Right forelimb (tissue), 1 donor: ENCODE measurements at places on chromosomes 1 and 21.

- DNase-seq, result no peak
Measured at GRCh38 chr21:16620786-16621320, 891.1 kb downstream of the USP25 start.

DNA sequence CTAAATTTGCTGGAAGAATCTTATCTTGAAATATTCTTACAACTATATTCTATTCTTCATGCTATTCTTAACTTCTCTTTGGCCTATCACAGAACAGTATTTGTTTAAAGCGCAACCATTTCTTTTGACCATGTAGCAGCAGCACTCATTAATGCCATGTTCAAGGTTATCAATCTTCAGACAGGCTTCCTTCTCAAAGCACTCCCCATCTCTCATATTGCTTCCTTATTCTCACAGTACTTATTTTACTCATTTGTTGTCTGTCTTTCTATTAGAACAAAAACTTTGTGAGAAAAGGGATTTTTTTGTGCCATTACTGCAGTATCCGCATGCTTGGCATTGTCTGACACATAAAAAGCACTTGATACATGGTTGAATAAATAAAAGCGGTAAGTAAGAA is 89.7 kb downstream of the ATP1B1 start:
- DNase-seq, result no peak

GRCh38 chr1:18126616-18127015 is 19.0 kb downstream of the IGSF21 start:
- no peak for DNase-seq

GRCh38 chr1:53145619-53145941 is 3.1 kb upstream of the SLC1A7 start:
- no peak for DNase-seq

GRCh38 chr21:39675590-39675989 is 62.9 kb downstream of the B3GALT5 start:
- no peak for DNase-seq
